Caki2 (cell line): ENCODE measurements at places on chromosomes 2 and 18.

DNA sequence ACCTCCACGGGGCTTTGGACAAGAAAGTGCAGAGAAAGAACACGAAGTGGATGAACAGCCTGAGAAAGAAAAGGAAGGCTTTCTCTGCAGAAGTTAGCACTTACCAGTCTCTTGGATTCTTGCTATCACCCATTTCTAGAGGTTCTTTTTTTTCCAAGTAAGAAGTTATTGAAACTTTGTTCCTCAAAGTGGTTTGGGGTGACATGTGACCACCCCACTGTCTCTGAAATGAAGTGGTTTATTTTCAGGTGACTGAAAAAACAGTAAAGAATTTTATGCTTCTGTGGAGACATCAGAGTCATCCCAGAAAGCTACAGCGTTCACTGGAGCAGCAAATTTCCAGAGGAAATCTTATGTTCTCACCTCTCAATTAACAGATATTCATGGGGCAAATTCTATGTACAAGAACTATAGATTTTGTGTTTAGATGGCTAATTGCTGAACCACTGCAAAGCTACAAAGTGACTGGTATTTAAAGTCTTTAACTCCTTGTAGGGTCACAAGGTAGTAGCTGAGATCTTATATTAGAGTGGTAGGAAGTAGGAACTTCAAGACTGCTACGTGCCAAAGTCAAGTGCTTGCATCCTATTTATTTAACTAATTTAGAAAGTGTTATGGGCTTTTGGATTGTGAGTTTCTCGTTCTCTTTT is 267.5 kb downstream of the TGIF1 start:
- DNase-seq: no peak

- DNase-seq: no peak
These were observed 136.0 kb downstream of the EML6 start for GRCh38 chr2:54859416-54859815.

- DNase-seq: no peak
These were observed 373.0 kb downstream of the ZEB2 start for GRCh38 chr2:144146876-144147275.

- no peak for DNase-seq
These were observed 824.9 kb downstream of the GALR1 start for GRCh38 chr18:78074400-78075020.

DNA sequence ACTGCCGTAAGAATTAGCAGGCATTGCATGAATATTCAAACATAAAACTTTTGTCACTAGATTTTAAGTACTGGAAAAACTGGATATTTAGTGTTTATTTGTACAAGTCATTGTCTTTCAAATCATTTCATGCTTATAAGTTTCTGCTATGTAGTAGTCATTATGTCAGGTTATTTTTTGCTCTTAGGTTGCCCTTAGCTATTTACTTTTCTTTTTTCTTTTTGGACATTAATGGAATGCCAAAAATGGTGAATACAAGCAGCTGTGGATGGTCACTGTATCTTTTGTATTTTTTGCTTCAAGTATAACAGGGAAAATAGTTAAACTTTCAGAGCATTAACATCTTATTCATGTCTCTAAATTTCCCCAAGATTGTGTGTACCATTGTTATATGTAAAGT is 18.6 kb upstream of the KCNJ13 start:
- no peak for DNase-seq

DNA sequence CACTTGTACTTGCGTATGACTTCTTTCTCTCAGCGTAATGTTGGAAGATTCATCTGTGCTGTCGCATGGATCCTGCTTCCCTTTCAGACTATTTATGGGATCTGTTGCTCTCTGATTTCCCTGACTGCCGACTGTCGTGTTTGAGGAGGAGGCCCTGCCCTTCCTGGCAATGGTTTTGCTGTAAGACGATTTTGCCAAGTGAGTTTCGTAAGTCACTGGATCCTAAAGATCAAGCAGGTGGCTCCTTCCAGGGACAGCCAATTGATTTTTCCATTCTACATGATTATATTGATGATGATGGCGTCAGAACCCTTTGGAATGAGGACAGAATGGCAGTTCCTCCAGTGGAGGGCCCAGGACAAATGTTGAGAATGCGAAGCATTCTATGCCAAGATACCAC is 8.7 kb upstream of the B3GNT2 start:
- no peak for DNase-seq

GRCh38 chr18:77124452-77124922 is 8.1 kb downstream of the MBP start:
- DNase-seq: no peak

- no peak for DNase-seq
These were observed 27.8 kb downstream of the SLC14A1 start for GRCh38 chr18:45751766-45752165.

- no peak for DNase-seq
These were observed 8.6 kb downstream of the ALLC start for GRCh38 chr2:3666613-3666975.

DNA sequence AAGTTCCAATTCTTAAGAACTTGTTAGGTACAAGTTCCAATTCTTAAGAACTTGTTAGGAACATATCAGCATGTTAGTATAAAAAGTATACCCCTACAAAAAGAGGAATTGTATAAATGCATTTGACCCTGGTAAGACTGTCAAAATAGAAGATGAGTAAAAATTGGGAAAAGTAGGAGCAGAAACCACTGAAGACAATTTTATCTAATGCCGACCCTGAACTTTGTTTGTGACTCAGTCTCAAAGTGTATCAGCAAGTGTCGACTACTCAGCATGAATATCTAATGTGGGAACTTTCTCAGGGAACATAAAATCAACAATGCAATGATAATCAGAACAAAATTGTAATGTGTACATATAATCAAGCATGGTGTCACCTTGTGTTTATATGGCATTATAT is 583 bp upstream of the CD226 start:
- no peak for DNase-seq

DNA sequence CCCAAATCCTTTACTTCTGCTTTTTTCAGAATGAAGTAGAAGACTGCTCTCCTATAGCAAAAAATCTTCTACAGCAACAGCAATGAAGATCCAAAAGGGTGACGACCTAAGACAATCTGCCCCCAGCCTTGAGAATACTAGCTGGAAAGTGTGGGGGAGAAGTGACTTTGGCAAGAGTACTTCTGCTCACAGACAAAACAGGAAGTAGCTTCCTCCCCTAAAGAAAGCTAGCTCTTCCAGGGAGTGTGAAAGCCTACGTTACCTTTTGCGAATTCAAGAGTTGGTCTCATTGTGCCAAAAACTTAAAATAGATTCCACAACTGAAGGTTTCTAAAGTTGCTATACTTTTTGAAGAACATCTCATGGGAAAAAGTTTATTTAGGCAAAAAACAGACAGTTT is 1069.2 kb upstream of the CHAC2 start:
- DNase-seq: no peak

GRCh38 chr18:56517196-56517595 is 121.2 kb downstream of the TXNL1 start:
- no peak for DNase-seq

DNA sequence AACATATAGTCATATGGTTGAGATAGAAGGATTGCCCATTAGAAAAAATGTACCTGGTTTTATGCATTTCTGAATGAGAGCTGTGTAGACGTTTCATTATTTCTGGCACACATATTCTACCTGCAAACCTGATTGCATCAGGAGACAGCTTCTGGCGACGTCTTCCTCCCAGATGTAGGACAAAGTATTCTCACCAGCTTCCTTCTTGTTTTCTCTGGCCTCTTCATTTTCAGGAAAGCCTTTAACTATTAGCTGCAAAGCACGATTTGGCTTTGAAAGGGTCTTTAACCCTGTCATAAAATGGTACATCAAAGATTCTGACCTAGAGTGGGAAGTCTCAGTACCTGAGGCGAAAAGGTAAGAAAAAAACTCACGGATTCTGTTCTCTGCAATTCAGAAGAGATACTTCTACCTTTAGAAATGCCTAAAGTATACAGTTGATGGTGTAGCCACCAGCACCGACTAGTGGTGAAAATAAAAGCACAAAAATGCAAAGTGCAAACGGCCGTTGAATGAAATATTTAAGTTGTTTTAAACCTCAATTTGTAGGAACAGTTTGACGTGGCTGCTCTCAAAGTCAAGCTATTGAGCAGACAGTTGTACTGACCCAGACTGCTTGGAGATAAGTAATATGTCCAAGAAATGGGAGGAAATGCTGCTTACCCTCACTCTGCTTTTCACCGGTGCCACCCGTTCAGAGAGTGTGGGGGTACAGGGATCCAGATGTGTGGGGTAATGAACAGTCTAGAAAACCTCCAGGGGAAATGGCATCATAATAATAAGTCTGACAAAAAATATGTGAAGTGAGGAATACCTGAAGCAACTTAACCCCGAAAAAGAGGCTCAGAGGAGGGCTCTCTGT is 20.2 kb downstream of the IL18RAP start:
- DNase-seq: peak; percentile 16

DNA sequence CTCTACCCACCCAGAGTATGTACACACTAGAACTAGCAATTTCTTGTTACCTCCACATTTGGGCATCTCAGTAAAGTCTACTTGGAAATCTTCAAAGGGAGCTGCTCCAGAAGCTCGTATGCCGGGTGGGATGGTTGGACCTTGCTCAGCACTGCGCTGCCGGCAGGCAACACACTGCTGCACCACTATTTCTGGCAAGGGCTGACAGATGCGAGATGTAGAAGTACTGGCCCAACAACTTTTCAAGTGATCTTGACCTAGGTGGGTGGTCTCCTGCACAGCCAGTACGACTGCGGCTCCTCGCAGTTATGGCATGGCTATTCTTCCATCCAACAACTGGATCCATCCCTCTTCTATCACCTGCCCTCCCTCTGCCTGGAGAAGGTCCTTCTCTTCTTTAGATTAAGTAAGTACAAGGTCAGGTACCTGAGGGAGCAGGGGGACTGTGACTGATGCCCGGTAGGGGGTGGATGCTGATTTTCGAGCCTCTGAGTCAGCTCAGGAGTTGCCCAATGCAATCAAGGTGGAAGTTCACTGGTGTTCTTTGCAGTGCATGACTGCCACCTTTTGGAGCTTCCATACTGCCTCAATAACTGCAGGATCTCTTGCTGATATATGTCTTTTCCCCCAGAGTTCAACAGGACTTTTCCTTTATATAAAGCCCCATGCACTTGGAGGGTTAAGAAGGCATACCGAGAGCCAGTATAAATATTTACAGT is 100.4 kb upstream of the SLC1A4 start:
- DNase-seq: no peak

DNA sequence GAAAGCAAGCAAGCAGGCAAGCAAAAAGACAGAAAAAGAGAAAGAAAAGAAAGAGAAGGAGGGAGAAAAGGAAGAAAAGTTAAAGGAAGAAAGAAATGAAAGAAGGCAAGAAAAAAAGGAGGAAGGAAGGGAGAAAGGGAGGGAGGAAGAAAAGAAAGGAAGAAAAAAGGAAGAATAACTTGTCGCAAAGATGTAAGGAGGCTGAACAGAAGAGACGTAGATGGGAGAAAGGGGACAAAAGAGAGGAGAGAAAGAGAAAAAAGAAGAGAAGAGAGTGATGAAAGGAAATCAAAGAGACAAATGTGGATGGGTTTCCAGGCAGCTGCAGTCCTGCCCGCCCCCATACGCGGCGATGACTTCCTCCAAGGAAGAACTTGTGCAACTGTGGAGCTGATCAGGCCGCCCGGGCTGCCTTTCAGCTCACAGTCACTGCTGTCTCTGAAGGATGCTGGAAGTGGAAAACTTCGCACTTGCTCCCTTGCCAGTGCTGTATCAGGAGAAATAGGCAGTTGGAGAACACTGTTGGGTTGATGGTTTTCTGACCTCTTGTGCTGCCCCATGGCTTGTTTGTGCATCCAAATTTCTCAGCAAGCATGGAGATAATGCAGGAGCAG is 52.9 kb downstream of the TRIB2 start:
- no peak for DNase-seq

GRCh38 chr2:154484338-154485099 is 214.0 kb upstream of the KCNJ3 start:
- DNase-seq: peak; percentile 7

- DNase-seq: no peak
These were observed 1.6 kb downstream of the TYMS start for GRCh38 chr18:658947-659533.

DNA sequence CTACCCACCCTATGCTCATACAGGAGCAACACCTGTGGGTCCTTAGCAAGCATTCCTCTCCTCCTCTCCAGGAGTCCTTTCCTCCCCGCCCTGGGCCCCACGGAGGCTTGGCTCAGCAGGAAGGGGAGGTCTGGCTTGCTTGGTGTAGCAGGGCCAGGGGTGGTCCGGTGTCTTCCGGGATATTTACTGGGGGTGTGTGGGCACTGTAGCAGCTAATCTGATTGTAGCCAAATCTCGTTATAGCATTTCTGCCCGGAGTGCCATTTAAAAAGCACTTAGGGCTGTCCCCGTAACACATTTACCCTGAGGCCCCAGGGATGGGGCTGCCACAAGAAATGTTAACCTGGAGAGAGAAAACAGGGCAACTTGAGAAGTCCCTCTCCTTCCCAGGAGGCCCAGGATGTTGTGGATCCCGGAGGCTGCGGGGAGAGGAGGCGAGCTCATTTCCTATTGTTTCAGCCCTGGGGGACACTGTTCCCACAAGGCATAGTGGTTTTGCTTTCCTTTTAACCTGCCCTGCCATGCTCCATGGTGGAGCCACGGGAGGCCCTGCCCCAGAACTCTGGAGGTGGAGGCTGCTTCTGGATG is 134.5 kb downstream of the CLIP4 start:
- no peak for DNase-seq

DNA sequence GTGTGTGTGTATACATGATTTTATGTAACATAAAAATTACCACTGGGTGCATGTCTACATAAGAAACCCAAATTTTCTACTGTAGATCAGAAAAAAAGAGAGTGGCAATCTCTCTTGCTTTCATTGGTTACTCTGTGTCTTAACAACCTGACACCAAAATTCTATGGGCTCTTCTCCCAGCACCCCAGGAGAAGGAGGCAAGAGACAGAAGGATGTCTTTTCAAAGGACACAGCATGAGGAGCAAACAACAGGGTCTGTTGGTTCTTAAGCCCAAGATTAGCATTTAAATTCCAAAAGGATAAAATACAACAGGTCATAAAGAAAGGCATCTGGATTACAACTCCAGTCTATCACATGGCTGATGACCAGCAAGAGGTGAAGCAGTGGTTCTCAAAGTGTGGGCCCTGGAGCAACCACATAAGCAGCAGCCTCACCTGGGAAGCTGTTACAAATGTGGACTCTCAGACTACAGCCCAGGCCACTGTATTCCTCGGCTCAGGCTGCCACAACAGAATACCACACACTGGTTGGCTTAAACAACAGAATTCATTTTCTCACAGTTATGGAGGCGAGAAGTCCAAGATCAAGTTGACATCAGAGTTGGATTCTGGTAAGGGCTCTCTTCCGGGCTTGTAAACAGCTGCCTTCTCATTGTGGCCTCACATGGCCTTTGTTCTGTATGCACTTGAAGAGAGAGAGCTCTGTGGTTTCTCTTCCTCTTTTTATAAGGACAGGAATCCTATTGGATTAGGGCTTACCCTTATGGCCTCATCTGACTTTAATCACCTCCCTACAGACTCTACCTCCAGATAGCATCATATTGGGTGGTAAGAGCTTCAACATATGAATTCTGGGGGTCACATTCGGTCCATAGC is 79.8 kb upstream of the RNF152 start:
- no peak for DNase-seq

DNA sequence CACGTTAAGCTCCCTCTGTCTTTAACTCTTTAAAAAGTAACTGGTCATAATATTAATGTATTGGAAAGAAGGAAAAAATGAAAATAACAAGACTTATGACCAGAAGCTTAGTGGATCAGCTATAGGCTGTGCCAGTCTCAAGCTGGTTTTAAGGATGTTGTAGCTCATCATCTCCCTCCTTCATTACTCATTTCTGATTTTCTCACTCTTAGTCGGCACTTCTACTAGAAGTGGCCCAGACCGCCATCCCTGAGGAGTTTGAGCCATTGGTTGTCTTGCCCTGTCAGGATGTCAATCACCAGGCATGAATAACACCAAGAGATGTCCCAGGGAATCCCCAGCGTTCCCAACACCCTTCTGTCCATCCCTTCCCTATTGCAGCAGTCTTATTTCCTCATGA is 151.5 kb downstream of the ASXL3 start:
- no peak for DNase-seq
